ENCODE measurements at places on chromosomes 2 and 18.

- DNase-seq, result no peak
These were observed 574.3 kb upstream of the POU3F3 start for GRCh38 chr2:104279646-104280045.

DNA sequence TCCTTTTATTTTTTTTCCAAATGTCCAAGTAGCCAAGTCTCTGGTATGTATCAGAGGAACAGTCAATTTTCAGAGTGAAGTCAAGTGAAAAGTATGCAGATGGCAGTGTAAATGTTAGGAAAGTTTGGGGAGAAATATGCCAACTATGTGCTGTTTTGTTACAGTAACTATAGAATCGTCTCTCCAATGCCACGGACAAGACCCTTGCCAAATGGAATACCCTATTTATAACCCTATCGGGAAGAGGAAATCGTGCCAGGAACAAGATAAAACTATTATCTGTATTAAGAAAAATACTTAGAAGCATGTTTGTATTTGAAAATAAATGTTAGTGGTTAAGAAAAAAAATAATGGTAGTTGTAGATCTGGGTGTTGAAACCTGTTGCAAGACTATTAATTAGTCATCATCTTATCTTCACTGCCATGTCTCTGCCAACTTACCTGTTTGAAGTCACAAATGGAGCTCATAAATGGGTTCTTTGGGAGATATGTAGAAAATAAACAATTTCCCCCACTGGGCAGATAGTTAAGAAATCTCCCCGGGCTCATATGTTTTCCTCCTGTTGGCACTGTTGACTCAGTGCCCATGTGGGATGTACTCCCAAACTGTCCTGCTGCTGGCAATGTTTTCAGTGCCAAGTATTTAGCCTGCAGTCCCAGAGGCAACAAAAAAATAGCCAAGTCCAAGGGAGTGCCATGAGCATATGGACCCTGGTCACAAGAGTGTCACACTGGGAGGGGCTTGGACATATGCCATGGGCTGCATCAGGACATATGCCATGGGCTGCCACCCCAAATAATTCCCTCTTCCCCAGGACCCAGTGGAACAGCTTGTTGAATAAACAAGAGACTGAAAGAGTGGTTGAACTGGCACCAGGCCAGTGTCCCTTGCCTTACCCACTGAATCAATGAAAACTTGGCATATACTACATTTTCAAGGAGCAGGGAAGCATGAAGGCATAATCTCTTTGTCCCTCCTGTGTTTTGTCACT lies 366.9 kb downstream of the OSR1 start:
- peak; percentile 80 for DNase-seq

GRCh38 chr2:201152999-201153815 lies 29.7 kb upstream of the CASP10 start:
- DNase-seq, result no peak

- DNase-seq, result no peak
These were observed 4.4 kb downstream of the SPATA3 start for GRCh38 chr2:231000211-231000904.

GRCh38 chr2:180523621-180524340 lies 456.6 kb upstream of the UBE2E3 start:
- DNase-seq, result no peak

- no peak for DNase-seq
These were observed 6.0 kb downstream of the CTIF start for GRCh38 chr18:48544661-48545415.

DNA sequence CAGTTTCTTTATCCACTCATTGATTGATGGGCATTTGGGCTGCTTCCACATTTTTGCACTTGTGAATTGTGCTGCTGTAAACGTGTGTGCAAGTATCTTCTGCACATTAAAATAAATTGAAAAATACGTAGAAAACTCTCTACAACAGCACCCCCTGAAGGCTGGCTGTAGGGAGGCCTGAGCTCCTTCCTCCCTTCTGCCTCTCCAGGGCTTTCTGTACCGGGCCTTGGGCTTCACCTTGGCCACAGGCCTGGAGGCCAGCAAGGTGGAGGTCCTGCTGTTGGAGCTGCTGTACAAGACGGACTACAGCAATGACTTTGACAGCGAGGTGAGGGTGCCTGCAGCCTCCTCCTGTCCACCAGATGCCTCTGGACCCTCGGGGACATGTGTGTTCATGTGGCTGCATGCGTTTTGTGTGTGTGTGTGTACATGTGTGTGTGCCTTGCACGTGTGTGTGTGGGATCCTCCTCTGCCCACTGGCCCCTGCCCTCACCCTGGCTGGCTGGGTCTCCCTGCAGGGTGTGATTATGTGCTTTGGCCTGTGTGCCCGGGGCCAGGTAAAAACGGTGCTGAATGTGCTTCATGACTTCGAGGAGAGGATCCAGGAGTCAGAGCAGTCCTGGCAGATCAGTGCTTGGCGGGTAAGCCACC lies 29.2 kb downstream of the MROH2A start:
- no peak for DNase-seq

GRCh38 chr2:176826984-176827668 lies 385.5 kb upstream of the HNRNPA3 start:
- DNase-seq, result no peak

DNA sequence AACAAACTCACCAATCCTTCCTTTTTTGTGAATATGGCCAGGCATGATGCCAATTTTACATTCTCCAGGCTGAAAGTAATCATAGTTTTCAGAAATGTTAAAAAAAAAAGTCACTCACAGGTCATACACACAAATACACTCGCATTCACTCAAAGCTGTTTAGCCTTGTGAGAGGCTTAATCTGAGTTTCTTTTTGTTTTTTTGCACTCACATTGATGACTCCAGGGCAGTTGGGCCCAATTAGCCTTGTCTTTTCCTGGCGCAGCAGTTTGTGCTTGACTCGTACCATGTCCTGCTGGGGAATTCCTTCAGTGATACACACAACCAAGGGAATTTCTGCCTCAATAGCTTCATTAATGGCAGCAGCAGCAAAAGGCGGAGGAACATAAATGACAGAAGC lies 18.0 kb downstream of the SUCLG1 start:
- no peak for DNase-seq

GRCh38 chr18:44080054-44080453 lies 600.6 kb upstream of the SETBP1 start:
- no peak for DNase-seq

DNA sequence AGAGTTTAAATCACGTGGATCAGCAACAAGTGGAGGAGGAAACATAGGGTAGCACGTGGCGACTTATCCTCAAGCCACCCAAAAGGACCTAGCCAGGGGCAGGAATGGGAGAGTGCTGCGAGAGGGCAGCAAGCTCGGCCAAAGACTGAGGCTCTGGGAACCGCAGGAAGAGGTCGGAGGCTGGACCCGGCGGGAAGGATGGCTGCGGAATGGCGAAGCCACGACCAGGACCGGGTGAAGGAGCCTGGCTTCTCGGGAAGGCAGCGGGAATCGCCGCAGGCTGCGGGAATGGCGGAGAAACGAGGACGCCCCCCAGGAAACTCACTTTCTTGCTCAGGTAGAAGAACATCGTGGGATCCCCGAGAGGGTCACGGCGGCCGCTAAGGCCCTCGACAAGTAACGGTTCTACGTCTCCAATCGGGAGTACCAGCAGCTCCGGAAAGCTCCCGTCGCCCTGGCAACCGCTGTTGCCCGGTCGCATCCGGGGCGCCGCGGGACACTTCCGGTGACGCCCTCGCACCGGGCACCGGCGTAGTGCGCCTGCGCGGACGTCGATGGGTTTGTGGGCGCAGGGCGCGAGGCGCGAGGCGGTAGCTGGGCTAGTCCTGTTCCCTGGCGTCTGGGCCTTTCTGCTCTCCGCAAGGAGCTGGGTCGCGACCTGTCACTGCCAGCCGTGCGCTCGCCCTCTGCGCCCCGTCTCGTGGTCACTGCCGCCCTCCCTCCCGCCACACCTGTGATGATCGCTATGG lies at the start of gene WDR35:
TSS of gene WDR35 (minus strand) at position 439 of the 749 bp plus-strand sequence. CDS start at position 349, 90 bp downstream.
- DNase-seq, result peak; percentile 89

DNA sequence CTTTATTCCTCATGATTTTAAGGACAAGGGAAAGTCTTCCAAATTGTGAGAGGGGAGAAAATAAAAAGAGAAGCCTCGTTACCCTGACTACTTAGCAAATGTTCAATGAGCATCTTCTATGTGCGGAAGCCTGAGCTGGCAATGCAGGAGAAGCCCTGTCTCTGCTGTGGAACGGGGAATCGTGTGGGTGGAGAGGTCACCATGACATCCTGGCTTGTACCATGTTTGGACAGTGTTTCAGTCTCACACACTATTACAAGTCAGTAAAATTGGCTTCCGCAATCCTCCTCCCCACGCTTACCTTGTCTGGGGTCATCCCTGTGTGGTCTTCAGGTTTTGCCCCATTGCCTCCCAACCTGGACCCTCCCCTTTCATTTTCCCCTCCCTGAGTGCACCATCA lies 65.0 kb upstream of the PPM1B start:
- no peak for DNase-seq

- no peak for DNase-seq
These were observed 187.4 kb downstream of the ALK start for GRCh38 chr2:29733965-29734364.

GRCh38 chr2:73232403-73233153 lies 461 bp downstream of the PRADC1 start:
- DNase-seq, result no peak

- DNase-seq, result no peak
These were observed 30.3 kb downstream of the GYPC start for GRCh38 chr2:126686286-126686685.

GRCh38 chr2:15772086-15772595 lies 168.2 kb upstream of the MYCN start:
- DNase-seq, result no peak

DNA sequence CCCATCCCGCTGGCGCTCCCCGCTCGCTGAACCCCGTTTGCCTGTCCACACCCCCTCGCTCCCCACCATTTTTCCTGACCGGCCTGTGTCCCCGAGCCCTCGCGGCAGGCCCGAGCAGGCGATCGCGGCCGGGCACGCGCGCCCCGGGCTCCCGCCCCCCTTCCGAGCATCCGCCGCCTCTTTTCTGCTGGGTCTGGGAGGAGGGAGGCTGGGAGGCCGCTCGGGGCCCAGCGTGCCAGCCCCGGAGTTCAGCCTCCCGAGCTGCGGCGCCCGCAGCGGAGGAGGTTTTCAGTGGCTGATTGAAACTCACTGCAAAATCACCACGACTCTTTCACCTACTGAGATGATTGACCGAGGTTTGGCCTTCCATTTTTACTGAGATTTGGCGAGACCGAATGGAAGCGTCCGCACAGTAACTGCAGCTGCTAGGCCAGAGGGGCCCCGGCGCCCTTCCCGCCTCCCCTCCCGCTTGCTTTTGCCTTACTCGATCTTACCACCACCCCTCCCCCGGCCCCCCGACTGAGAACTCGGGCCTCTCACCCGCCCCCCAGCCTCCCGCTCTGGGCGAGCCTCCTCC lies 4.8 kb downstream of the SOX11 start:
- peak; percentile 83 for DNase-seq

DNA sequence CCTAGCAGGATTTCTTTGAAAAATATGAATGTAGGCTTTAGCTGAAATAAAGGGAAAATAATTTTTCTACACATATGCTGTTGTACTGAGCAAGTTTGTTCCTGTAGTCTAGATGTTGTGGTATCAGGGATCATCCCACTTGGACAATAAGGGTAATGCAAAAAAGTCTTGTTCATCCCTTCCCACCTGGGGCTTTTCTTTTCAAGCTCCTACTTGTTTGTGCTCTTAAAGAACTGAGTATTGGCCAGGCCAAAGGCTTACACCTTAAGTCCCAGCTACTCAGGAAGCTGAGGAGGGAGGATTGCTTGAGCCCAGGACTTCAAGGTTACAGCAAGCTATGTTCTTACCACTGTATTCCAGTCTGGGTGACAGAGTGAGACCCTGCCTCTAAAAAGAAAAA lies 35.5 kb downstream of the ZC3H6 start:
- DNase-seq, result no peak

- DNase-seq, result no peak
These were observed 13.6 kb upstream of the NARS1 start for GRCh38 chr18:57635003-57635822.

- no peak for DNase-seq
These were observed 40.7 kb downstream of the KLHL14 start for GRCh38 chr18:32732165-32732564.

DNA sequence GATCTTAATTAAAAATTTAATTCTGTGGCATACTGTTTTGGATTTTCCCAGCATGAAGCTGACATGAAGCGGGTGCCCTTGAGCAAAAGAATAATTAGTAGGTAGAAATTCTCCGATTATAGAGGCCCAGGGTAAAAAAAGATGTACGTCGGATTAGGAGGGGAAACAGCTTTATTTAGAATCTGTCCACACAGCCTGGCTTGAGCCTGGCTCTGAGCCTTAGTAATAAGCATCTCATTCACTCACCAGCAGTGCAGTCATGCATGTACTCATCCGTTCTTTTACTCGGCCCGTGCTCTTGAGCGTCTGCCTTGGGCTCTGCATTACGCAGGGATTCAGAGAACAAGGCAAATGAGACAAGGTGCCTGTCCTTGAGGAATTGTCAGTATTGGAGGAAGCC lies 219.3 kb downstream of the AGAP1 start:
- DNase-seq, result no peak

GRCh38 chr2:134280726-134281125 lies 26.9 kb downstream of the MGAT5 start:
- DNase-seq, result no peak

DNA sequence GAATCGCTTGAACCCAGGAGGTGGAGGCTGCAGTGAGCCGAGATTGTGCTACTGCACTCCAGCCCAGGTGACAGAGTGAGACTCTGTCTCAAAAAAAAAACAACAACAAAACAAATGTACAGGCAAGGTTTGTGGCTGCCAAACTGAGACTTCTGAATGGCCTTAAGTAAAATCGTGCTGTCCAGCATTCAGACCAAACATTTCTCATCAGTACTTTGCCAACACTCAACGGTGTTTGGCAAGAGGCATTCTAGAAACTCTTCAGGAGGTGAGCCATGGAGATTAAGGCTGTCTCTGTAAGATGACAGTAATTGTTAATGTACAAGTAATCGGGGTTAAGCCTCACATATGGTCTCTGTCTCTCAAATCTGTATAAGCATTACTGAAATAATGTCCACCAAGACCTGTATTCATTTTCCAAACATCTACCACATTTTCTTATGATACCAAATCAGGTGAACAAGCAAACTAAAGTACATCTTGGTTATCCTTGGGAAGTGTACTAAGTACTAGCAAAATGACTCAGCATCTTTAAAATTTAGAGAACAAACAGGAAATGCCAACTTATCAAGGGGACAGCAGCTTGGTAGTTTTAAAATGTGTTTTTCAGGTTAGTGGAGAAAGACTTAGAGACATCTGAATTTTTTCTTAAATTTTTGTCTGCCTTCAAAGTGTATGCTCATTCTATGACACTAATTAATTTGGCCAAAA lies 29.3 kb downstream of the SERPINE2 start:
- no peak for DNase-seq

- DNase-seq, result no peak
These were observed 10.5 kb downstream of the PLEK start for GRCh38 chr2:68375582-68375981.

DNA sequence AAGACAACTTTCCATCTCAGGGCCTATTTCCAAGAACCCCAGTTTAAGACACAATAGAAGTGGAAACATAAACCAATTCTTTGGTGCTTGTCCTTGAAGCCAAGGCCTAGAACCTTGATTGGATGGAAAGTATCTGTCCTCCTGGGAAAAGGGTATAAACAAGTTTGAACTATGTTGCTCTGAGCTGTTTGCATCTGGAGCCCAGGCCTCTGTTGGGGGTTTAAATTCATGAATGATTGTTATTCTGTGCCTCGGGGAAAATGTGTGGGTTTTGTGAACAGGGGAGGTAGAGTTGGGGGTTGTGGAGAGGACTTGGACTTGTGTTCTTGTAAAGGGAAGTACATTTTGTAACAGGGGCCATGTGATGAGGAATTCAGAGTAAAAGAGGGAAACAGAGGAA lies 406.1 kb downstream of the SLC4A3 start:
- DNase-seq, result no peak

All from umbilical cord (tissue), 2 donors.